ENCODE measurements at places on chromosomes 1 and 21. TPM values are rescaled to one million over a fixed set of nuclear protein-coding genes. Genes with fewer than 3 reads are reported as not detected.

- DNase-seq, result no peak
Measured at GRCh38 chr1:101652484-101652883, 344.2 kb downstream of the OLFM3 start.

The ERRFI1 gene
- 8.2 TPM for total RNA-seq

The CDK11B gene
- total RNA-seq, result 30.4 TPM

- DNase-seq, result no peak
Measured at GRCh38 chr1:113219377-113219776, 146.4 kb downstream of the LRIG2 start.

- DNase-seq, result no peak
Measured at GRCh38 chr1:235953801-235954200, 87.1 kb upstream of the LYST start.

DNA sequence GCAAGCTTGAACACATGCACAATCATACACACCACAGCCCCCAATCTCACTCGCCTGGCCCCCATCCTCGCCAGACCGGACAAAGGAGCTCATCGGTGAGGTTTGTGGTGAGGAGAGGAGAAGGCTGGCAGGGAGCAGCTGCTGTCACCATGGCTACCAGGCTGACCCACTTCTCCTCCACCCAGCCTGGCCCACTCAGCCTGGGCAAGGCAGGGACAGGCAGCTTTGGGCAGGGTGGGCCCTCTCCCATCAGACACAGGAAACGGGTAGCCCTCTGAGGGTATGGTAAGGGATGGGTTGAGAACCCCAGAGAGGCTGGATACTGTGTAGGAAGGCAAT, 15.9 kb downstream of the RIMS3 start:
- DNase-seq, result no peak
